ENCODE measurements at places on chromosomes 2 and 18.

GRCh38 chr18:76618721-76619120 lies 123.7 kb upstream of the ZNF516 start:
- DNase-seq = no peak

GRCh38 chr2:195214072-195214471 lies 443.0 kb upstream of the SLC39A10 start:
- DNase-seq = no peak

- no peak for DNase-seq
Measured at GRCh38 chr2:42932271-42933151, 140.1 kb upstream of the HAAO start.

DNA sequence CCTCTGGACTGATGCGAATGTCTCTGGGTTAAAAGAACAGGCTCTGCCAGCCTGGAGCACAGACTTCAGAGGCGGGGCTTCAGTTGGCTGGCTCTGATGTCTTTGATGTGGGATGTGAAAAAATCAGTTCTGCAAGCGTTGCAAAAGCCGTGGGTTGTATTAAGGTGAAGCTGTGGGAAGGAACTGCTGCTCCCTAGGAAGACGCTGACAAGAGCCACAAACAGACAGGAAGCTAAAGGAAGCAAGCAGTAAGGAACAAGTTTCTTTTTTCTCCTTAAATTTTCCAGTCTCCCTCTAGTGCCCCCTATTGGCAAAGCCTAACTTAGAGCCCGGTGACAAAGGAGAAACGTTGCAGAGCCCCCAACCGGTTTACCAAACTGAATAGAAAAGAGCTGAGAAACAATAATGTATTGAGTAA lies 239.0 kb downstream of the CCDC178 start:
- DNase-seq = peak; percentile 82

DNA sequence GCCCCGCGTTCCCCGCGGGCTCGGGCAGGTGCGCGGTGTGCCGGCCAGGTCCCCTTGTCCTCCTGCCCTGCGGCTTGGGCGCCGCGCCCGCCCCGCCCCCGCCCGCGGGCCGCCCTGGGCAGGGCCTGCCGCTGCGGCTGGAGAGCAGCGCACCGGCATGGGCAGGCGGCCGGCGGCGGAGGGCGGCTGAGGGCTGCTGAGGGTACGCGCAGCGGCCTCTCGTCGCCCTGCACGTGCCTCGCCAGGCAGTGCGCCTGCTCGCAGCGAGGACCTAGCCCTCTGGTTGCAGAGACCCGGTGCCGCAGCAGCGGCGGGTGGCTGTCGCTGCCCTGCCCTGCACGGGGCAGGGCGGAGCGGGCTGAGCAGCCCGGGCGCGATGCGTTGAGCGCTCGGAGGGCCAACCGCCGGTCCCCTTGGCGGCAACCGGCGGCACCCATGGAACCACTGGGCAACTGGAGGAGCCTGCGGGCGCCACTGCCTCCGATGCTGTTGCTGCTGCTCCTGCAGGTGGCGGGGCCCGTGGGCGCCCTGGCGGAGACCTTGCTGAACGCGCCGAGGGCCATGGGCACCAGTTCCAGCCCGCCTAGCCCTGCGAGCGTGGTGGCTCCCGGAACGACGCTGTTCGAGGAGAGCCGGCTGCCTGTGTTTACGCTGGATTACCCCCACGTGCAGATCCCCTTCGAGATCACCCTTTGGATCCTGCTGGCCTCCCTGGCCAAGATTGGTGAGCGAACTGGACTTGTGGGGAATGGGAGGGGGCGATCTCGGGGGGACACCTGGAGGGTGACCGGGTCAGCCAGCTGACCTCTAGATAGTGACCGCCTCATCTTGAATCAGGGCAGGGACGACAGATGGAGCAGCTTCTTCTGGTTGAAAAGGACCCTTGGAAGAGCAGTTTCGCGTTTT lies at the start of gene SLC9A2:
SLC9A2 (plus strand) TSS at position 140 of the 906 bp plus-strand sequence; CDS start at position 436, 296 bp downstream.
- peak; percentile 89 for DNase-seq

GRCh38 chr2:67839668-67840067 lies 223.1 kb downstream of the C1D start:
- DNase-seq = no peak

DNA sequence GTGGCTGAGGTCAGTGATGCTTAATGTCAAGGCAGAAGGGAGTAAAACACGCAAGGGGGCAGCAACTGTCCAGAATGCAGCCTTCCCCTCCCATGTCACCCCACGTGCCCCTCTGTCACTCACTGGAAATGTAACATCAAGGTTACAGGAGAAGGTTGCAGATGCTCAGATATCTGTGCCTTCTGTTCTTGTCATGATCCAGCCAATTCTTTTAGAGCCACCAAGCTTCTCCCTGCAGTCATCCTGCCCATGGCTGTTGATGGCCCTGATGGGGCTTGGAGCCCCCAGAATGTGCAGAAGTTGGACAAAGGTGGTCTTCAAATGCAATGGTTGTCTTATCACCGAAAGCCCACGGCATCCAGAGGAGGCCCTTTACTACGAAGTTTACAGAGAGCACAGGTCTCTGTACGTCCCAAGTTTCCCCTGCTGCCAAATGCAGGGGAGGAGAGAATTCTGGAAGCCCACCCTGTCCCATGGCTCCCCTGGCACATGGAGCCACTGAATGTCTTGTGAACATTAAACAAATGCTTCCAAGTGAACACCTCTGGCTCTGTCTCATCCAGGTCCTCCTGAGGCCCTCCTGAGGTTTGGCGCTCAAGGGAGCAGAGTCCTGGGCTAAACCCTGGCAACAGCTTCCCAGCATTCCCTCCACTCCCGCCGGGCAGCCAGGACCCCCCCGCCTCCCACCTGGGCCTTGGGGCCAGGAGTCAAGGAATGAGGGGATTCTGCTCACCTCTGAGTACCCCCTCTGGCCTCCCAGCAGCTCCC lies 4.5 kb upstream of the GPR55 start:
- peak; percentile 52 for DNase-seq

- DNase-seq = no peak
Measured at GRCh38 chr2:217228732-217229131, 368.9 kb upstream of the TNP1 start.

DNA sequence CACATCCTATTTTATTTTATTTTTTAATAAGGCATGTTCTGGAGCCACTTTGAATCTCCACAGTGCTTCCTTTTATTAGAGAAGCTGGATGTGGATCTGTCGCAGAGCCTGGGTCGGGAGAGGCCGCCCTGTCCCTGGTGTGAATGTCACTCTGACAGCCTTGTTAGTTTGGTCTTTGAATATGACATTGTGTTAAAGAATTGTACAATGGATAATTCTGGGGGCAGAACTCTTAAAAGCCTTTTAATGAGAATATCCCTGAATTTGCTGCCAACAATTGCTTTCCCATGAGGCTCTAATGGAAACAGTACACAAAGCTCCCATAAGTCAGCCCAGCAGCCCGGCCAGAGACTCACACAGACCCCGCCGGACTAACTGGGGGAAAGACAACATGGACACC lies 82.4 kb downstream of the MTCL1 start:
- peak; percentile 25 for DNase-seq

DNA sequence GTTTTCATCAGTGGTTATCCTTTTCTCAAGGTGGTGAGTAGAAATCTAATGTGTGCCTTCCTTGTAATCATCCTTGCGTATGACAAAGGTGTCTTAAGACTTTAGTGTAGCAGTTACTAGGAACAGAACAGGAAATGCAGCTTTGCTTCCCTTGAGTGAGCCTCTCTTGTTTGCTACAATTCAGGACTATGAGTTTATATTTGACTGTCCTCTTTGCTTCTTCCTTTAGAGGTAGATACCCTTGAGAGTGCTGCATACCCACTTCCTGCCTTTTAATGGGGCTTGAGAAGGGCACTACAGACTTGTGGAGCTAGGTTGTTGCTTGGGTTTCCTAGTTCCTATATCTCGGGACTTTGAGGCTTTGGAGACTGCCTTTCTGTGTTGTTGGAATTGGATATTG lies 3.8 kb downstream of the KCNJ13 start:
- DNase-seq = no peak

DNA sequence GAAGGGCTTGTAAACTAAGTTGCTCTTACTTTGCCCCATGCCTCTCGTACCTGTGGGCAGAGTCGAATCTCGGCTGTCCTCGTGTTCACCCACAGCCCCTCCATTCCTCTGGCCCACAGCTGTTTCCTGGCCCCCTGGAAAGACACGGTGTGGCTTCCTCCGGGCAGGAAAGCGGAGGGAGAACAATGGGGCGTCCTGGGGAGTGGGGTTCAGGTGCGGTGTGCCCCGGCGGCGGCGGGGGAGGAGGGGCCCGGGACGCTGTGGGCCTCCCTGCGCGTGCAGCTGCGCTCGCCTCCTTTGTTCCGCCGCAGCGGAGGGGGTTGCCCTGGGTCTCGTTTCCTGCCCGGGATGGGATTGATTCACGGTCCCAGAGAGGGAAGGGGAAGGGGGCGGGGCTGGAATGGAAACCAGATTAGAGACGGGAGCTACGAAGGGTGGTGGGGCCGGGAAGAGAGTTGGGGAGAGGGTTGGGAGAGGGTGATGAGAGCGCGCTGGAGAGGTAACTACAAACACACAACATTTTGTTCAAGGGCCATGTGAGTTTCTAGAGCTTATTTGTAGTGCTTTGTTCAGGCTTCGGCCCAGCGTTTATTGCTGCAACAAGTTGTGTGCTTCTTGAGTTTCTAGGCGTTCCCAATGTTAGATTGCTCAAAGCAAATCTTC lies 796 bp downstream of the MYO1B start:
- DNase-seq = peak; percentile 68

DNA sequence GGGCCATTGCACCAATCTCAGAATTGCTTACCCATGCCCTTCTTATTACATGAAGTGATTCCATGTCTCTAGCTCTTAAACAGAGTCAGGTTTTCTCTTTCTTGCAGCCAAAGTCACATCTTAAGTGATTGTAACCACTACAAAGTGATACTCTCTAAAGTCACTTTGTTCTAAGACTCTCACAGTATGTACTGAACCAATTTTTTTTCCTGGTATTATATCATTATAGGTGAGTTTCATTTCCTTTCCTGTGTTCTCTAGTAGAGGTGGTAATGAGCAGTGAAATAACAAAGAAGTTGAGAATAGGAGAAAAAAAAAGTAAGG lies 66.3 kb upstream of the DARS1 start:
- DNase-seq = no peak

DNA sequence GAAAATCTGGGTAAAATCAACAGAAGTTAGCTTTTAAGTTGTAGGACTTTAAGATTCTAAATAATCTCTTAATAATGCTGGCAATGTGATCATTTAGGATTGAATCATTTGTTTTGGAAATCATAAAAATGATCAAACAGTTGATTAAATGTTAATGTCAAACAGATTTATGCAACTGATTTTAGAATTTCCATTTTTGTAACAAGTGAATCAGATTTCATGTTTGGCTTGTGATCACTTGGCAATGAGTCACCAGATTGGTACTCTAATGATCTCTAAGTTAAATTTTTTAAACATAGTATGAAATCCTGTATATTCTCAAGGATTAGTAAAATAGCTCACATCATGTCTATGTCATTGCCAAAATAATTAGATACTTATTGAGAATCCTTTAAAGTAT lies 50.1 kb upstream of the UNC80 start:
- DNase-seq = no peak

DNA sequence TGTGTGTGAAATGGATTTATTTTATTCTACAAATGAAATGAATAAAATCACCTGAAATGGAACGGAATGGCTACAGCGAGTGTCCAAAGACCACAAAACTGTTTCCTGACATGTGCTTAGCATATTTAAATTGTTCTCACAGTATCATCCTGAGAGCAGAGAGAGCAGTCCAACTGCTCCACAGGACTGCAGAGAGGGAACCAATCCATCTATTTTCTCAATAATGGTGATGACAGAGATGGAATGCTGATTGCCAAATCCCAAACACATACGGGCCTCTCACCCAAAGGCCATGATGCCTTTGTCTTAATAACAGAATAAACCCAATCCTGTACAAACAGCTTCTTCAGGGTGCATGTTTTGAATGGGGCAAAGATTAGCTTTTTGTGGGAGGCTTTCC lies 41.1 kb downstream of the STAT1 start:
- no peak for DNase-seq

DNA sequence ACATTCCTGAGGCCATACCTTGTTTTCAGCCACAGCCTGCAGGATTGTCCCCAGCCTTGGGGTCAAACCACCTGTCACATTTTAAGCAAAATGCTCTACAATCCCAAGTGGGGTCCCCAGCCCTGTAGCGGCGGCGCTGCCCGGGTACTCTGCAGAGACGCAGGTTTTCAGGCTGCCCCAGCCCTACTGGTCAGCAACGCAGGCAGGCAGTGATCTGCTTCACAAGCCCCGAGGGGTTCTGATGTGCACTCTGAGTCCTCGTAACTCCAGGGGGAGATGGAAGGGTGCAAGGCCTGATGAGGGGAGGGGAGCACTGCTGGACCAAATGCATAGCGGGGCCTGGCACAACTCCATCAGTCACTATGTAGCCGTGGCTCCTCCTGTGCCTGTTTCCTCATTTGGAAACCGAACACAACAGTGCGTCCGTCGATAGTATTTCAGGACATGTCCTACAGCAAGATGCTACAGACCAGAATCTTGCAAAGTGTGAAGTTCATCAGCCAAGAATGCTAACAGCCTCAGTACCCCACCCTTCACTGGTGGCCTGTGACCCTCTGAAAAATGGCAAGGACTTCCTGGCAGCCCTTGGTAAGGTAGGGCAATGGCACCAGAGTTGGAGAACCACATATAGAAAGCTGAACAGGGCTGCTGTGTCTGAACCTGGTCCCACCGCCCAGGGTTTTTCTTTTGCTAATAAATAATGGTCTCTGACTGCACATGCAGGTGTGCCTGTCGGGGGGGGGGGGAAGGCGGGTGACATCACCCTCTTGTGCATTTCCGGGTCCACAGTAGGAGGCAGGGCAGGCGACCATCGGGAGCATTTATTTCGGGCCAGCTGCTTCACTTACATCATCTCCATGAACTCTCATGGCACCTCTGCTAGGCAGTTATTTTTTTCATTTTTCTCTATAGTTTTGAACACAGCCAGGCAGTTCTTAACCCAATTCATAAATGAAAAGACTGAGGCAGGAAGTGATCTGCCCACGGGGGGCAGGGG lies 50.6 kb upstream of the TFCP2L1 start:
- DNase-seq = no peak

DNA sequence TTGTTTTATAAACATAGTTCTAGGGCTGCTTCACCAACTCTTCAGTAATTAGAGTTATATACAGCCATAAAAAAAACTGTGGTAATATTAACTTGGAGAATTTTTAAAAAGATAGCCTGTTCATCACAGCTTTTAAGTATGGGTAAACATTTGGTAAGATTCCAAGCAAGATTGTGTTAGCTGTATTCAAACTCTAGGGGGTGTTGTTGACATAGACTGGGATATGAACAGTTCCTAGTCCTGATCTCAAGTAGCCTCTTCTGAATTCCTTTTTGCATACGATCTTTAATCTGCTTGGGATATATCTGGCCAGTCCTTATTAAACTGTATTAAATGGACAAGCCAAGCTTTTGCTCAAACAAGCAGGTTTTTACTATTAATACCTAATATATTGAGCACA lies 13.4 kb downstream of the NOP58 start:
- peak; percentile 25 for DNase-seq

- no peak for DNase-seq
Measured at GRCh38 chr2:9985531-9986328, 34.2 kb downstream of the GRHL1 start.

Measured in osteoblast (primary cell).